Right lung (tissue), 10 donors: ENCODE measurements at places on chromosomes 3 and 15.

GRCh38 chr3:185361920-185362319 lies 1.0 kb upstream of the MAP3K13 start:
- DNase-seq = peak; percentile 10

DNA sequence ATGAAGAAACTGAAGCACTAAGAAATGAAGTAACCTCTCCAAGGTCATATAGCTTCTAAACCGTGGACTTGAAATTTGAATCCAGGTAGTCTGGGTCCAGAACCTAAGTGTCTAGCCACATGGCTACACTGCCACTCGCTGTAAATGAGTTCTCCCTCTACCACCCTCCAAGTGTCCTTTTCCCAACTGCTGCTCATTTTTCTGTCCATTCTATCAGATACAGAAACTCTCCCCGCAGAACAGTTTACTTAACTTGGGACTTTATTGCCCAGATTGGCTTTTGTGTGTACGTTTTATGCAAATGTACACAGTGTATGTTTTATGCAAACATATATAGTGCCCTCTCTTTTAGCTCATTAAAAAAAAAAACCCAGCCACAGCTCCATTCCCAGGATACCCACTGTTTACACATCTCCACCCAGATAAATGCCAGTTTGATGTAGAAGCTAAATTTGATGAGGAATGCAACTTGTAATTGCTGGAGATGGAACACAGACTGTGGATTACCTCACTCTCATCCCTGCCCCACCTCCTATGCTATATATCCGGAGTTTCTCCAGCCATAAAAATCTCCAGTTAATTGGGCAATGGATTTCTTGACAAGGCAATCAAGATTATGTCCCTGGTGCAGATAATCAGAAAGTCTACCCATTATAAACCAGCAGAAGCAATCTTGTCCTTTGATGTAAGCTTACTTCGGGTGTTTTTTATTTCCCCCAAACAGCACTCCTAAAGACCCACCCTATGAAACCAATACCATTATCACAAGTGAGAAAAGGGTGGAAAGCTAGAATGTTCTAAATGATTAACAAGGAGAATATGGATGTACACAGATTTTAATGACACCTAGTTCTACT lies 42.0 kb downstream of the THBS1 start:
- no peak for DNase-seq

GRCh38 chr3:63479661-63480035 lies 172.8 kb upstream of the SNTN start:
- DNase-seq = no peak

- DNase-seq = no peak
These were observed 9.6 kb downstream of the LSM3 start for GRCh38 chr3:14188041-14188754.

DNA sequence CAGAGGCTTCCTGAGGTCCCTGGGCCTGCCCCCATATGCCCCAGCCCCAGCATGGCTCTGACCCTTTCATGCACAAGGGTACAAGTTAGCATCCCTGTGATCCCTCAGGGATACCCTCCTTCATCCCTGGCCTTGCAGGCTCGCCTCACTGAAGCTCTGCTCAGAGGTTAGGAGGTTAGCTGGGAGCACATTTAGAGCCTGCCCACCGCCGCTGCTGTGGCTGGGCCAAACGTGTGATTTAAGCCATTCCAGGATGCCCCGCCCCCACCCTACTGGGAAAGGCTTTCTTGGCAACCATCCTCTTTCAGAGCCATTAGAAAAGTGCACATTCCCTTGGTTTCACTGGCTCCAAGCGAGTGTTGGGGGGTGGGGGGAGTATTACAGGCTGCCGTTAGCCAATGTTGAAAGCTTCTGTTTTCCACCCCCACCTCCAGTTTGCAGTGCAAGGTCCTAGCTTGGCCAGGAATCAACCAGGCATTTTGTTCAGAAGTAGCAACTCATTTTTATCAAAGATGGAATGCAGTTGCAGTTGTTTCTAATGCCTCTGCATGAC lies 6.3 kb upstream of the HES1 start:
- peak; percentile 60 for DNase-seq

- no peak for DNase-seq
These were observed 406.3 kb downstream of the SOX2 start for GRCh38 chr3:182118066-182118465.

- no peak for DNase-seq
These were observed 818.2 kb upstream of the LMCD1 start for GRCh38 chr3:7683426-7683825.

DNA sequence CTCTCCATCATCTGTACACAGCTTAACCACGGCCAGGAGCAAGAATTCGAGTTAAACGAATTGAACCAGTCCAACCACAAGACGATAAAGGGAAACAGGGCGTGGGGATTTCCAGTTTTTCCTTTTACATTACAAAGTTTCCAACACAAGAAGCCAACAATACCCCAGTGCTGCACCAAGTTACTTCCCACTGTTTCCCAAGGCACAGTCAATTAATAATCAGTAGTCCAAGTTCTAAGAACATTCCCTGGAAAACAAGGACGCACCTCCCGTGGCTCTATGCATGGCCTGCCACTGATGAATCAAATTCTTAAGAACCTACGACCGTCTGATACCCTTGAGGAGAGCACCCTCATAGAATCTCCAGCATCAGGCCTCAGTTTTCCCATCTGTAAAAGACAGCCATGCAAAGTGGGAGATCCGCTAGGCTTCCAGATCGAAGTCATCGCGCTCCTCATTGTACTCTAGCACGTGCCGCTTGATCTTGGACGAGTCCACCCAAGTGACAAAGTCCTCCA lies 774 bp downstream of the IMP3 start:
- DNase-seq = no peak

DNA sequence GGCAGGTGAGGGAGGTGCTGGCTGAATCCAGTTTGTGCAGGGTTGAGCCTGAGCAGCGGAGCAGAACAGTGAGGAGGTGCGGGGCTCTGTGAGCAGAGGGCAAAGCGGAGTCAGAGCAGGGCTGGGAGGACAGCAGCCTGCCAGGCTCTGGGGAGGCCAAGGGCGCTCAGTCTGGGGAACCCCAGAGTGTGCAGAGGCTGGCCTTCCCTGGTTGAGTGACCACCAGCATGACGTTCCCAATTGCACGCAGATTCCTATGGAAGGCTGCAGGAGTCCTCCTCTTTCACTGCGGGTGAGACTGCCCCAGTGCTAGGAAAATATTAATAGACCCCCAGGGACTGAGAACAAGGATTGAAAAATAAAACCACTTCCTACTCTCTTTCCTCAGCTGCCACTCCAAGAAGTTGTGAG lies 13.2 kb downstream of the MRAS start:
- DNase-seq = no peak

- no peak for DNase-seq
These were observed 156.0 kb upstream of the TPM1 start for GRCh38 chr15:62886431-62887071.

DNA sequence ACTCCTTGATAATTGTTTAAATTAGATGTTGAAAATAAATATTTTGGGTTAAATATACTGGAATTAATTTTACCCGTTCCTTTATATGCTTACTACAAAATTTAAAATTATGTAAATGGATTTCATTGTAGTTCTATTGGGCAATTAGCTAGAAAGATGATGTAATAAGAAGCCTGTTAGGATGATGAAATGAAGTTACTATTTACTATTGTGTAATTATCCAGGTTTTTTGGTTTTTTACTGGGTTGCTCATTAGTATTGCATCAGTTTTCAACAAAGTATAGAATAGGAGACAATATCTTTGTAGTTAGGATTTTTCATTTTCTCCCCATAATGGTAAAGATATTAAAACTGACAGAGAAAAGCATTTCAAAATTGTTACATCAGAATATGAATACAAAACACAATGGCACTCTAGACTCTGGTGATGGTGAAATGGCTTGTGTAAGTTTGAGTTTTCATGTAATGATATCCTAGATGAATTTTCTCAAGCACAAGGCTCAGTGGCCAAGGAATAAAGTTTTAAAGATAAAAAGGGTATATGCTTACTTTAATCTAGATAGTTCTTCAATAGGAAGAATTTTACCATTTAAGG lies 222.0 kb downstream of the P3H2 start:
- DNase-seq = no peak

- DNase-seq = no peak
These were observed 6.4 kb downstream of the OPA1 start for GRCh38 chr3:193599393-193599792.

DNA sequence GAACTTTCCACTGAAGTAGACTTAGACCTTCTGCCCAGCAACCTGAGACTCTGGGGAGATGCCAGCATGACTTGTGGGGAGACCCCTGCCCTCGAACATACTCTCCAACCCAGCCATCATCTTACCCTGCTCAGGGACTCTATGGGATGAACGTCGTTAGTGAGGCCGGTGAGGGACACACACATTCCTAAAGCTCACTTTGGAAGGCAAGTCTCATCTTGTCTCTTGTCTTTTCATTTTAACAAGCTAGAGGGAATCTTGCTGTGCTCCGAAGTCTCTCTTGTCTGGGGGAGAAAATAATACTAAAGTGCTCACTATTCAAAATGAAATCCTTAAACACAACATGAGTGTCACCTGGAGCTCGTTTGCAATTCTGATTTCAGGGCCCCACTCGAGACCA lies 239.5 kb upstream of the HES1 start:
- no peak for DNase-seq

DNA sequence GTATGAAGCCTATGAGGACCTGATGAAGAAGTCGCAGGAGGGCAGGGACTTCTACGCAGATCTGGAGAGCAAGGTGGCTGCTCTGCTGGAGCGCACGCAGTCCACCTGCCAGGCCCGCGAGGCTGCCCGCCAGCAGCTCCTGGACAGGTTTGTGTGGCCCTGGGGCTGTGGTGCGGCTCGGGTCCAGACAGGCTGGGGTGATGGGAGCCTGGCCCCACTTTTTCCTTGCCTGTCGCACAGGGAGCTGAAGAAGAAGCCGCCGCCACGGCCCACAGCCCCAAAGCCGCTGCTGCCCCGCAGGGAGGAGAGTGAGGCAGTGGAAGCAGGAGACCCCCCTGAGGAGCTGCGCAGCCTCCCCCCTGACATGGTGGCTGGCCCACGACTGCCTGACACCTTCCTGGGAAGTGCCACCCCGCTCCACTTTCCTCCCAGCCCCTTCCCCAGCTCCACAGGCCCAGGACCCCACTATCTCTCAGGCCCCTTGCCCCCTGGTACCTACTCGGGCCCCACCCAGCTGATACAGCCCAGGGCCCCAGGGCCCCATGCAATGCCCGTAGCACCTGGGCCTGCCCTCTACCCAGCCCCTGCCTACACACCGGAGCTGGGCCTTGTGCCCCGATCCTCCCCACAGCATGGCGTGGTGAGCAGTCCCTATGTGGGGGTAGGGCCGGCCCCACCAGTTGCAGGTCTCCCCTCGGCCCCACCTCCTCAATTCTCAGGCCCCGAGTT lies 29.0 kb downstream of the PTPN23 start:
- no peak for DNase-seq

DNA sequence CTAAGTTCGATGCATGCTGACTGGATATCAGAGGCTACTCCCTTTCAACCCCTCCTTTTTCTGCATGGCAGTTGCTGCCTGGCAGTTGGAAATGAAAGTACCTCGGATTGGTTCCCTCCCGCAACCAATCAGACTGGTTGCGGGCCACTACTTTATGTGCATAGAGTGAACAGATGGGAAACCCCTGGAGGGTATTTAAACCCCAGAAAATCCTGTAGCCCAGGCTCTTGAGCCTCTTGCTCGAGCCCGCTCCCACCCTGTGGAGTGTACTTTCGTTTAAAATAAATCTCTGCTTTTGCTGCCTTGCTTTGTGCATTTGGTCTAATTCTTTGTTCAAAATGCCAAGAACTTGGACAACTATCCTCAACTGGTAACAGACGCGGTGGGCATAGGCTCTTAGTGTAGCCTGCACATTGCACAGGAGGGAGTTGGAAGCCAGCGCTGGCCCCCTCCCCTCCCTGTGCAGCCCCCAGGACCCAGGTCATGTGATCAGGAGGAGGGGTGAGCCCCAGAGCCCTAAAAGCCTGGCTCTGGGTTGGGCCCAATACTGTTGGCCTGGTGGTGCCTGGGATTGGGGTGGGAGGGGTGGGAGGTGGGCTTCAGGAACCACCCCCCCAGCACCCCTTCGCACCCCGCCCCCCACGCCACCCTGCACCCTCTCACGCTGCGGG lies 26.8 kb downstream of the RHCG start:
- DNase-seq = no peak
